PC-3 (cell line): ENCODE measurements at places on chromosomes 12 and 14. TPM values are rescaled to one million over a fixed set of nuclear protein-coding genes. Genes with fewer than 3 reads are reported as not detected.

The CEBPE gene
- total RNA-seq = not detected in 2 replicates

The PMCH gene
- not detected in 2 replicates for total RNA-seq

The MUCL1 gene
- not detected in 2 replicates for total RNA-seq

The PPP1R36 gene
- 0.26 TPM in 1 of 2 replicates, not detected in the other for total RNA-seq

The FOXA1 gene
- total RNA-seq = 212 and 249 TPM in 2 replicates
